ENCODE measurements at places on chromosomes 16 and 17.

- no peak for DNase-seq
These were observed 13.7 kb upstream of the BCO1 start for GRCh38 chr16:81224824-81225223.

DNA sequence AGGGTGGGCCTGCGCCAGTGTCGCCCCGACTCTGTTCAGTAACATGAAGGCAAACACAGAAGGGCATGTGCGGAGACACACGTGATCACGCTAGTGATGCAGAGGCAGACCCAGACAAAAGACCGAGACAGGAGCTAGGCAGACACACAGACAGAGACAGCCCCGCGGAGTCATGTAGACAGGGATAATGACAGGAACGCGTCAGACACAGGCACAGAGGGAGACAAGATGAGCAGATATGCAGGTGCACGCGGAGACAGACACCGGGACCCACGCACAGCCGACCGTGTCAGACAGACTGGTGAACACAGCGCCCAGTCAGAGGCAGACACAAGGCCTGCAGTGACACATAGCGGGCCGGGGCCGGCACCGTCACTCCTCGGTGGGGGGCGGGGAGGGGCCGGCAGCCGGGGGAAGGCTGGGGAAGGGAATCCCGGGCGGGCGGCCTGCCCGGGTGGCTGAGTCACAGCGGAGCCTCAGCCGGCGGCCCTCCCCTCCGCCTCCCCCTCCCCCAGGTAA lies 7.4 kb downstream of the KDM6B start:
- DNase-seq: peak; percentile 95

GRCh38 chr16:85433477-85433876 lies 179.6 kb upstream of the GSE1 start:
- DNase-seq: no peak

- DNase-seq: peak; percentile 89
These were observed 8.9 kb upstream of the MYH11 start for GRCh38 chr16:15865742-15866141.

DNA sequence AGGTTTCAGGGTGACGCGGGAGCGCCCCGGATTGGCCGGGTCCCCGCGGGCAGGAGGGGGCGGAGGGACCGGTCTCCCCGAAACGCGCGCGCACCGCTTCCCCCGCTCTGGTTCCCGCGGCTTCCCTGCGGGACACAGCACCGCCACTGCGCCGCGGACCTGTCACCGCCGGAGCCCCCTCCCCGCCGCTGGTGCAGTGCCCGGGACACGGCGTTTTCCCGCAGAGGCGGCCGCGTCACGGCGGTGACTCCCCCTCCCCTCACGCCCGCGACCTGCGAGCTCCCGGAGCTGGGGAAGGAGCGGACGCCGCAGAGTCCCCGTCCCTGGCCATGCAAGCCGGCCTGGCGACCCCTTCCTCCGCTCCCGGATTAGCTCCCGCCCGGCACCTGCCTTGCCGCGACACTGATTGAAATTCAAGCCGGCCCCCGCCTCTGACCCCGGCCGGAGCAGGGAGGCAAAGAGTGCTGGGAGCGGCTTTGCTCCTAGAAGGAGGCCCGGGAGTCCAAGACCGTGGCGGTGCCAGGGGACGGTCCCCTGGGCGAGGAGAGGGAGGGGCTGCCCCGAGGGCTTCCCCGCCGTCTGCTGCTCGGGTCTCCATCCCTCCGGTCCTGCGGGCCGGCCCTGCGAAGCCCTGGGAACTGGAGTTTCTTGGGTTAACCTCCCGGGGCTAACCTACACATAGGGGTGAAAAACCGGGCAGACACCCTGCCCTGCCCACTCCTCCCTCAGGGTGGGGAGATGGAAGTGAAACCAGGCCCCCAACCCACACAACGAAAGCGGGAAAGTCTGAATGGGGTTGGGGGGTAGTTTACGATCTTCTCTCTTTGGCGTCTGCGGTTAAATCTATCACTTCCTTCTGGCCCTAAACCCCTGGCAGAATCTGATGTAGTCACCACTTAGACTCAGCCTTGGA lies 1.0 kb downstream of the RHBDL3 start:
- no peak for DNase-seq

- DNase-seq: peak; percentile 63
These were observed 13.1 kb upstream of the MSI2 start for GRCh38 chr17:57243171-57243622.

- peak; percentile 83 for DNase-seq
These were observed 736.5 kb downstream of the KCNJ2 start for GRCh38 chr17:70905796-70906195.

GRCh38 chr17:42841975-42842685 lies 2.2 kb upstream of the AOC2 start:
- DNase-seq: no peak

GRCh38 chr16:19515757-19516156 lies 6.1 kb downstream of the GDE1 start:
- no peak for DNase-seq

DNA sequence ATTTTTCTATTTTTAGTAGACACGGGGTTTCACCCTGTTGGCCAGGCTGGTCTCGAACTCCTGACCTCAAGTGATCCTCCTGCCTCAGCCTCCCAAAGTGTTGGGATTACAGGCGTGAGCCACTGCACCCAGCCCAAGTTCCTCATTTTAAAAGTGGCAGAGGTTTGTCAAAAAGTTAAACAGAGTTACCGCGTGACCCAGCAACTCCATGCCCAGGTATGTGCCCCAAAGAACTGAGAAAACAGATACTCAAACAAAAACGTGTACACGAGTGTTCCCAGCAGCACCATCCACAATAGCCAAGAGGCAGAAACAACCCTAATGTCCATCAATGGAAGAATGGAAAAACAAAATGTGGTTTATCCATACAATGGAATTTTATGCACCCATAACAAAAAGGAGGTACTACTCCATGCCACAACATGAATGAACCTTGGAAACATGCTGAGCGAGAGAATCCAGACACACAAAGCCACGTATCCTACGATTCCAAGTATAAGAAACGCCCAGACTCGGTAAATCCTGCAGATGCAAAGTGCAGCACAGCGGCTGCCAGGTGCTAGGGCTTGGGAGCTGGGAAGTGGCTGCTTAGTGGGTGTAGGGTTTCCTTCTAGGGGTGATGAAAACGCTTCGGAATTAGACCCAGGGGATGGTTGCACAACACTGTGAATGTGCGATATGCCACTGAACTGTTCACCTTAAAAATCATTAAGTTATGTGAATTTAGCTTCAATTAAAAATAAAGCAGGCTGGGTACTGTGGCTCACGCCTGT lies 24.8 kb downstream of the ADCY9 start:
- no peak for DNase-seq

DNA sequence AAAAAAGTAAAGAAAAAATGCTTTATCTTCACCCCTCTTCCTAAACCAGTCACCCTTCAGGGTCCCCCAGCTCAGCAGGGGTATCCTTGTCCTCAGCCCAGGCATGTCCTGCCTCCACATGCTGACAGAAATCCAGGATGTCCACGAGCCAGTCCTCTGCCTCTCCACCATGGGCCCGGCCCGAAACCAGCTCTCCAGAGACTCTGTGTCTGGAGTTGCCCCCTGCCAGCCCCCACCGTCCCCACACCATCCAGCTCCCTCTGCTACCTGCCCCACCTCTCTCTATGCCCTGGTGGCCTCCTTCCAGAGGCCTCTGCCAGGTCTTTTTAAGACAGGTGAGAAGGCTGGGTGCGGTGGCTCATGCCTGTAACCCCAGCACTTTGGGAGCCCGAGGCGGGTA lies 66.4 kb upstream of the PLCG2 start:
- DNase-seq: no peak

All from fibroblast of skin of scalp (primary cell).